ENCODE measurements at places on chromosomes 6 and 20.

DNA sequence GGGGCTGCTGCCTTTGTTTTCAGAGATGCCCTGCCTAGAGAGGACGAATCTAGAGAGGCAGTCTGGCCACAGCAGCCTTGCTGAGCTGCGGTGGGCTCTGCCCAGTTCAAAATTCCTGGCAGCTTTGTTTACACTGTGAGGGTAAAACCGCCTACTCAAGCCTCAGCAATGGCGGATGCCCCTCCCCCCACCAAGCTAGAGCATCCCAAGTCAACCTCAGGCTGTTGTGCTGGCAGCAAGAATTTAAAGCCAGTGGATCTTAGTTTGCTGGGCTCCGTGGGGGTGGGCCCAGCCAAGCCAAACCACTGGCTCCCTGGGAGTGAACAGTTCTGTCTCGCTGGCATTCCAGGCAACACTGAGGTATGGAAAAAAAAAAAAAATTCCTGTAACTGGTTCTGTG, 970.9 kb downstream of the TBC1D32 start:
- no peak for DNase-seq

- no peak for DNase-seq
Observed at GRCh38 chr6:109393886-109394281, 11.6 kb upstream of the CD164 start.

DNA sequence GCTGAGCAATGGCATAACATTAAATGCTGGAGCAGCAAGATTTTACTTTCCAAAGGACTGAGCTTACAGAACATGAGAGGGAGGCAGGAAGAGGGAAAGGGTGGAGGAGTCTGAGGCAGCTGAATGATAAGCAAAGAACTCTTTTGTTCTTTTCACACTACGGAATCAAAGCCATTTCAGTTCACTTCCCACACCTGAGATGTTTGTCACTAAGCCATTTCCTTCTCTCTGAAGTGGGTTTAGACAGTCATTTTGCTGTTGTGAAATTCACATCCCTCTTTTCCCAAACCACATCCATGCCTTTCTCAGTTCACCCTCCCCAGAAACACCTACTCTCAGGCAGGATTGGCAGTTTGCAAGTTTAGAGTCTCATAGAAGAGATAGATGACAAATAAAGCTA, 267.9 kb downstream of the ADGRG6 start:
- no peak for DNase-seq

- DNase-seq, result no peak
Observed at GRCh38 chr20:48416002-48416401, 411.8 kb downstream of the PREX1 start.

GRCh38 chr6:15498640-15499039, 164.2 kb downstream of the DTNBP1 start:
- no peak for DNase-seq

DNA sequence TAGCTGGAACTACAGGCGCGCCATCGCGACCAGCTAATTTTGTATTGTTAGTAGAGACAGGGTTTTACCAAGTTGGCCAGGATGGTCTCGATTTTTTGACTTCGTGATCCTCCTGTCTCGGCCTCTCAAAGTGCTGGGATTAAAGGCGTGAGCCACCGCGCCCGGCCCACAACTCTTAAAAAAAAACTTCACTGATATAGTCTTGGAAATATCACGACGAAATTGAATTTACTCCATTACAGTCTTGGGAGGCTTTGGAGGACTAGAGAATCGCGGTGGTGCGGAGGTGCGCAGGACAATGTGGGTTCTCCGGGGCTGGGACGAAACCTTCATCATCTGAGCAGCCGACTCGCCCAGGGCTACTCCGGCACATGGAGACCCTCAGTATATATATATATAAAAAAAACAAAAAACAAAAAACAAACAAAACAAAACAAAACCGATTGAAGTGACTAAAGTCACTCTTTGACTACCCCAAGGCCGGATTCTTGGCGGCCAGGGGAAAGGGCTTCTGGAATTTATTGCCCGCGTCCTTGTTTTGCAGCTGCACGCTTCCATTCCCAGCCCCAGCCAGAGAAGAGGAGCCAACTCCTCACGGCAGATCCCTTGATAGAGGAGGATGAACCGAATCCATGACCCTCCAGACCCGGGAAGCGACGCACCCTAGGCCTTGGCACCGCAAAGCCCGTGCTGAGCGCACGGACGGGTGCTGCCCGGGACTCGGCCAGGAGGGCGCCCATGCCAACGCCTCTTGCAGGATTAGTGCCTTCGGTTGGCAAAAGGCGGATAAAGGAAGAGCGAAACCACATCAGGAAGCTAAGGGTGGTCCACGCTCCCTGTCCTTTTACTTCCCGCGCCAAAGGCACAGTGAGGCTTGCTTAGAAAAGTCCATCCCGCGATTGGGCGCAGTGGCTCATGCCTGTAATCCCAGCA, 1.7 kb upstream of the GCM2 start:
- peak; percentile 69 for DNase-seq

GRCh38 chr20:44785768-44786167, 24.6 kb downstream of the RIMS4 start:
- no peak for DNase-seq

DNA sequence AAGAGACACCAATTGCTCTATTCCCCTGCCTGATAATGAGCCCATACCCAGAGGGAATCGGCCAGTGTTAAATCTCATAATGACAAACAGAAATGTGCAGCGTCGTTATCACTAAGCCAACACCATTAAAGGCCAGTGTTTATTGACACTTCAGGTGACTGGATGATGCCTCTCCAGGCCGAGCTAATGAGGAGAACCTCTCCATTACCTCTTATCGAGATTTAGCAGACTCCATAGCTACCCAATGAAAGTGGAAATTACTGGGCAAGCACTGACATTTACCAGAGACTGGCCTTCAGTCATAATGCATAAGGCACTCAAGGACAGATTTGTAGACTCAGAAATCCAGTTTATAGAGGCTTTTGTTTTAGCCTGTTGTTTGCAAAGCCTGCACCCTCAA, 669.5 kb downstream of the MAFB start:
- DNase-seq, result no peak

DNA sequence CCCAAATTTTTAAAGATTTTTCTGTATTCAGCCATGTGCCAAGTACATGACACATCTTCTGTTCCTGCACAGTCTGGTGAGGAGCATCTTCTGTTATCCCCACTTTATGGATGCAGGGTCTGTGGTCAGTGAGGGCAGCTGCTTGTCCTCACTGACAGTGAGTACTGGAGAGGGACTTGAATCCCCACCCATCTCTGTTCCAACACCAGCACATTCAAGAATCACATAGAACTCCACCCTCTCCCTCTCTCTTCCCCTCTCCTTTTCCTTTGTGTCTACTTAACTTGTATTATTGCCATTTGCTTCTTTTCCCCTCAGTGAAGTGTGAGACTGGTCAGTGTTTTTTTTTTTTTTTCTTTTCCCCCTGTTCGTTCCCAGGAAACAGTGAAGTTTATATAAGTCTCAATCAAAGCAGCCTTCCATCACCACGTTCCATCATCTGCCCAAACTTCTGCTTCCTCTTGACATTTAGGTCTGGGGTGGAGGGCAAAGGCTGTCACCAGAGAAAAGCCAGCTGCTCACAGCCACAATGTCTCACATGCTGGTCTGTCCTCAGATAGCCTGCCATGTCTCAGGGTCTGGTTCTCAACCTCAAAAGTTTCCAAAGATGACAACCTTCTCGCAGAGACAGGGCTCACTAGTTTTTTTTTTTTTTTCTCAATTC, 110.0 kb upstream of the SSTR4 start:
- no peak for DNase-seq

GRCh38 chr6:232982-233640, 59.2 kb upstream of the DUSP22 start:
- DNase-seq, result no peak

GRCh38 chr6:143183666-143184065, 123.0 kb downstream of the AIG1 start:
- DNase-seq, result no peak
